Tracheal epithelial cell (primary cell): ENCODE measurements at places on chromosomes 3 and 15. TPM values are rescaled to one million over a fixed set of nuclear protein-coding genes. Genes with fewer than 3 reads are reported as not detected.

The ATR gene
- total RNA-seq, result 22.4 and 25.2 TPM in 2 replicates

The SUMF1 gene
- 98.9 and 101 TPM in 2 replicates for total RNA-seq

The LINGO1 gene
- total RNA-seq, result not detected in 2 replicates

The ARHGEF26 gene
- 0.24 and 0.85 TPM in 2 replicates for total RNA-seq

The PAK6 gene
- total RNA-seq, result 12.8 and 13.4 TPM in 2 replicates

The IL16 gene
- total RNA-seq, result under 0.01 TPM in 2 replicates

The OXNAD1 gene
- total RNA-seq, result 11.8 and 21.7 TPM in 2 replicates

The MESP2 gene
- total RNA-seq, result 0.48 and 1.3 TPM in 2 replicates

The LMCD1 gene
- total RNA-seq, result 3.4 and 91.1 TPM in 2 replicates

The LDHAL6B gene
- not detected in 2 replicates for total RNA-seq

The USP19 gene
- total RNA-seq, result 39.5 and 48.4 TPM in 2 replicates

The CKMT1A gene
- total RNA-seq, result 17.3 and 47.0 TPM in 2 replicates

The CIDEC gene
- not detected in 2 replicates for total RNA-seq

The OR4F6 gene
- total RNA-seq, result not detected in 2 replicates

The PPARG gene
- 9.6 and 17.7 TPM in 2 replicates for total RNA-seq

The ACSBG1 gene
- not detected in 2 replicates for total RNA-seq

The GOLGA6B gene
- total RNA-seq, result not detected in 2 replicates

The TRAT1 gene
- total RNA-seq, result not detected in 2 replicates

The ALDH1A2 gene
- total RNA-seq, result 0.64 and 2.7 TPM in 2 replicates

The HES1 gene
- total RNA-seq, result 100 and 117 TPM in 2 replicates

The CATSPER2 gene
- total RNA-seq, result 0.85 and 3.6 TPM in 2 replicates

The AP3B2 gene
- total RNA-seq, result 1.2 TPM in 1 of 2 replicates, not detected in the other

The BUB1B gene
- total RNA-seq, result 1.7 and 2.3 TPM in 2 replicates

The CCDC39 gene
- not detected in 2 replicates for total RNA-seq

The SLC12A8 gene
- 20.7 and 28.7 TPM in 2 replicates for total RNA-seq

The ANKRD34C gene
- total RNA-seq, result not detected in 2 replicates

The HDC gene
- not detected in 2 replicates for total RNA-seq

The CD86 gene
- under 0.01 TPM in 1 of 2 replicates, not detected in the other for total RNA-seq

The LRTM1 gene
- not detected in 2 replicates for total RNA-seq

The CHRNA3 gene
- not detected in 2 replicates for total RNA-seq

The FOXL2NB gene
- total RNA-seq, result 0.96 TPM in 1 of 2 replicates, not detected in the other
